ENCODE measurements at places on chromosomes 4 and X. TPM values are rescaled to one million over a fixed set of nuclear protein-coding genes. Genes with fewer than 3 reads are reported as not detected.

DNA sequence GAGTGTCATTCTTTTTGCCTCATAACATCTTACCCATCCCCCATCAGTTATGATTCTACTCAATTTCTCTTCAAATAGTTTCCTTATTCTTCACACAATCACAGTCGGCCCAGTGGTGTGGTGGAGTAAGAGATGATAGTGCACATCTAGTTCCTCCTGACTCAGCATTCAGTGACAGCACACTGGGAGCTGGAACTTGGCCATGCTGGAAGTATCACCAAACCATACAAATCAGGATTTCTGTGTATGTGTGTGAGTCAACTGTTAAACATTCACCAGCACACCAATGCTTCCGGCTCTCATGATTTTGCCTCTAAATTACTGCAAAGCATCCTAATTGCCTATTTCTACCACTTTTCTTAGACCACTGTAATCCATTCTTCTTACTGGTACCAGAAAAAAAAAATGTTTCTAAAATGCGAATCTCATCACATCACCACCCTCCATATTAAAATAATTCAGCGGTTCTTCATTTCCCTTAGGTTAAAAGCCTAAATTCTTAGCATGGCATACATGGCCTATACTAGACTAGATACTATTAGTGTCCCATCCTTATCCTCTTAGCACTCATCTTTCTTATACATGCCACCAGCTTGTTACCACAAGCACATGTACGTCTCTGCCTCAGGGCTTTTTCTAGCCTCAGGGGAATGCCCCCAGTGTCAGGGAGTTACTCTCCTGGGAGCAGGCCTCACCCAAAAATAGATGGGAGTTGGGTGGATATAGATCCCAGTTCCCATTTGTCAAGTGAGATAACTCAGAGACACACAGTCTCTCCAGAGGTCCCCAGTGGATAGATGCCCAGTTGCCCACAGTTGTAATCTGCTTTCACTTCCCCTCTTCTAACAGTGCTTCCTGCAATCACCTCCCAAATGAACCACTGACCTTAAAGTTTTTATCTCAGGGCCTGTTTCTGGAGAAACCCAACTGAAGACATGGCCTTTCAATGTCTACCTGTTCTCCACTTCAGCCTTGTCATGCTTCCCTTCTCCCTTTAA, 49.2 kb upstream of the DDX53 start:
- peak; percentile 58 for DNase-seq

GPR143 gene
- 17.7 TPM for polyA plus RNA-seq

GAGE12E gene
- polyA plus RNA-seq = not detected

GRCh38 chrX:132206259-132206658, 13.0 kb downstream of the RAP2C start:
- peak; percentile 20 for DNase-seq
